Forelimb muscle (tissue), 1 donor: ENCODE measurements at places on chromosomes 4 and X.
A peak's percentile ranks its signal among the peaks of the same experiment; 100 is the strongest.

GRCh38 chr4:125313497-125313896, 1.3 kb upstream of the FAT4 start:
- peak; percentile 89 for DNase-seq

- DNase-seq, result no peak
Measured at GRCh38 chr4:566508-567295, 9.4 kb downstream of the TMEM271 start.

- DNase-seq, result no peak
Measured at GRCh38 chr4:96879527-96879926, 1039.6 kb downstream of the PDHA2 start.

GRCh38 chrX:25012433-25012735, 3.4 kb downstream of the ARX start:
- DNase-seq, result no peak

DNA sequence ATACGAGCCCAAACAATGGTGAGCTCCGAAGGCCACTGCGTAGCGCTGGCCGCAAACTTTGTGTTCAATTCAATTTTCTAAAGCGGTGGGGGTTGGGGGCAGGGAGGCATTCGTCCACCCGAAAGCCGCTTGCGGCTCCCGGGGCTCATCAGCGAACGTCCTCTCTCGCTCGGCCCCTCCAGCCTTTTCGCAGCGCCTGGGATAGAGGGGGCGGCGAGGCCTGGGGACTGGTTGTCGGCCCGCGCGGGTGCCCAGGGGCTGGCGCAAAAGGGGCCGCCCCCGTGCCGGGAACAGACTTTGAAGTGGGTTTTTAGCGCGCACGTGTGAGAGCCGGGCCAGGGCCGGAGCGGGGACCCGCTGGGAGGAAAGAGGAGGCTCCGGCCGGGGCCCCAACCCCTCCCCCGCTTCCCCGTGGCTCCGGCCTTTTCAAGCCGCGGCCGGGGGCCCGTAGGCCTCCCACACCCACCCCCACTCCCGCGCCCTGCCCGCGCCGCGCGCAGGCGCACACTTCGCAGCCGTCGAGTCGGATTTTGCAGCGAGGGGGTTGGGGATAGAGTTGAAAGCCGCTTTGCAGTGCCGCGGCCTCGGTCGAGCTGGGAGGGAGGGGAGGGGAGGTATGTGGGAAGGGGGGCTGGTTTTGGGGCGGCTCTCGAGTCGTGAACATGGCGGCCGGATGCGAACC, 8.3 kb downstream of the ZIC3 start:
- no peak for DNase-seq
